ENCODE measurements at places on chromosomes 16 and 17.

DNA sequence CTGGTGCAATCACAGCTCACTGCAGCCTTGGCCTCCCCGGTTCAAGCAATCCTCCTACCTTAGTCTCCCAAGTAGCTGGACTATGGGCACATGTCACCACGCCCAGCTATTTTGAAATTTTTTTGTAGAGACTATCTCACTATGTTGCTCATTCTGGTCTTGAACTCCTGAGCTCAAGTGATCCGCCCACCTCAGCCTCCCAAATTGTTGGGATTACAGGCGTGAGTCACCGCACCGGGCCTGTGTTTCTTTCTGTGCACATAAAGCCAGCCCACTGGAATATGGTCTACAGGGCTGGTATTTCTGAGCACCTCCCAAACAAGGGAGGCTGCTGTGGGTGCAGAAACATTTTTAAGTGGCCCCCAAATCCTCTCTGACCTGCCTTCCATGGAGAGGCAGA is 8.4 kb downstream of the TMEM95 start:
- no peak for DNase-seq

- no peak for DNase-seq
These were observed 178.3 kb downstream of the CDK5R1 start for GRCh38 chr17:32664936-32665583.

DNA sequence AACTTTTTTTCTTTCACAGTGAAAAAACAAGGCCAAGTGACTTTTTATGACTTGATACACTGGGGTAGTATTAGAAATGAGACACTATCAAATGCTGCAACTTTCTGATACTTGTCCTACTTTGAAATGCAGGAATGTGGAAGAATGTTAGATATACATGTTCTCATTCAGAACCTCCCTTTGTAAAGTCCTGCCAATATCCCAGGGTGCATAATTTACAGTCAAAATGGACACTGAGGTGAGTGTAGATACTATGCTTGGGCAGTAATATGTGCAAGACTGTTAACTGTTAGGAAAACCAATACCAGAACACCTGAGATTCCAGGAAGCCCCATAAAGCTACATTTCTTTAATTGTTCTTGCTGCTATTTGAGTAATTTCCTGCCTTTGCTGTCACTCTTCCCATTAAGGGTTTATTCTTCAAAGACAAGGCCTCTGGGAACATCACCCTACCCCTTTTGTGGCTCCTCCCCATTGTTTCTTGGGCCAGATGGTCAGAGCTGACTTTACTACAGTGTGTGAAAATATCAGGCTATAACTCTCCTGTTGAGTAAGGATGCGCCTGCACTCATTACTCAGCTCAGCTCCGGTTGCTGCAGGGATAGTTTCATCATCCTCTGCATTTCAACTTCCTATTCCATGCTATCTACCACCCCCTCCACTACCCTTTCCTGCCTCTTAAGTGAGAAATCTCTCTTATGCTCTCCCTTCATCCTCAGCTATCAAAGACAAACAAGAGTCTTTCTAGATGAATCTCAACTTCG is 48.7 kb downstream of the TMEM100 start:
- DNase-seq = no peak

DNA sequence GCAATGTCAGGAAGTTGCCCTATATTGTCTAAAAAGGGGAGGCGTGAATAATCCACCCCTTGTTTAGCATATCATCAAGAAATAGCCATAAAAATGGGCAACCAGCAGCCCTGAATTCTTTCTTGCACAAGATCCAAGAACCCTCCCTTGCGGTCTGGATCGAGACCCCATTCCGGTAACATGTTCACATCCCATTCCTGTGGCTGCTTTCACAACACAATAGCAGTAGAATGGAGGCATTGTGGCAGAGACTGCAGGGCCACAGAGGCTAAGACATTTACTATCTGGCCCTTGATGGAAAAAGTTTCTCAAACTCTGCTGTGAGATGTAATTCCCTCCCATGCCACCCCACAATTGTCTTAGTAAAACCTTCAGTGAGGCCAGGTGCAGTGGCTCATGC is 73.2 kb downstream of the RMI2 start:
- no peak for DNase-seq

GRCh38 chr17:67784364-67785121 is 40.8 kb upstream of the BPTF start:
- DNase-seq = no peak

DNA sequence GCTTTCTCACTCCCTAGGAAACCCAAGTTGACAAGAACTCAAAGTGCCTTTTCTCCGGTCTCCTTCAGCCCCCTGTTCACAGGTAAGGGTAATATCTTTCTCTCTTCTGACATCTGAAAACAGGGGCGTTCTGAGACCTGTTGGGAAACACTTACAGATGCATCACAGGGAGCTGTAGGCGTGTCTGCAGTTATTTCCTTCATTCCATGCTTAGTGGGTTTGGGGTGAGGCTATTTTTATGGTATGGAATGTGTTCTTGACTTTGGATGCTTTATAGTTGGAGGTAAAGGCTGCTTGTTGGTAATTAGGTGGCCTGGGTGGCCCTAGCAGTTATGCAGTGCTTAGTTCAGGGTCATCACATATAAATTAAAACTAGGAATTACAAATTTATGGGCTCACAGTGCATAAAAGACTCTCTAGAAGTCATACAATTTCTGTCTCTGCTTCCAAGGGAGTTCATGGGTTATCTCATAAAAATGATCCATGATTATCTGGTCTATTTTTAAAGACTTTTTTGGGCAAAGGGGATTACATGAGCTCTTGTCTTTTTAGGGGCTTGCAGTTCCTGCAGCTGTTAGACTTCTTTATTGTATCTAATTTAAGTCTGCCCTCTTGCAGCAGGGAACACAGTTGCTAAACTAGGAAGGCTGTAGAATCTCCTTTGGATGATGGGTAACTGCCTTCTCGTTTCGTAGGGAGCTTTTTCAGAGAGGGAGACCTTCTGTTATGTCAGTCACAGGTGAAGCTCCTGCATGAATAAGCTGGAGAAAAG is 10.2 kb downstream of the SOCS7 start:
- no peak for DNase-seq

GRCh38 chr17:40190197-40191021 is 13.1 kb downstream of the RAPGEFL1 start:
- no peak for DNase-seq

DNA sequence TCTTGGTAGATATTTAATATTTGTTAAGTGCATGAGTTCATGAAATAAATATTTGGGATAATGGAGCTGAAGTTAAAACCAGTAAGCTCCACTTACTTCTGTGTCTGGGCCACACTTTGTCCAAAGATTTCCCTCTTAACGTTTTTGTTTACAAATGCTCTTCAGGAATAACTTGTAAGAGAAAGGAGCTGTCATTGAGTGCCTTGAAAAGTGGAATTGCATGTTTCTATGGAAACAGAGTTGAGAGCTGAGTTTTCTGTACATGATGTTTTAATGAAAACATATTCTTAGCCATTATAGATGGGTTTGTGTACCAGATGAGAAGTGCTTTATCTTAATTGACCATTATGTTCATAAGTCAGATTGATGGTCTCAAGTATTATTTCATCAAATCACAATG is 1045.4 kb upstream of the EEF2KMT start:
- DNase-seq = no peak

DNA sequence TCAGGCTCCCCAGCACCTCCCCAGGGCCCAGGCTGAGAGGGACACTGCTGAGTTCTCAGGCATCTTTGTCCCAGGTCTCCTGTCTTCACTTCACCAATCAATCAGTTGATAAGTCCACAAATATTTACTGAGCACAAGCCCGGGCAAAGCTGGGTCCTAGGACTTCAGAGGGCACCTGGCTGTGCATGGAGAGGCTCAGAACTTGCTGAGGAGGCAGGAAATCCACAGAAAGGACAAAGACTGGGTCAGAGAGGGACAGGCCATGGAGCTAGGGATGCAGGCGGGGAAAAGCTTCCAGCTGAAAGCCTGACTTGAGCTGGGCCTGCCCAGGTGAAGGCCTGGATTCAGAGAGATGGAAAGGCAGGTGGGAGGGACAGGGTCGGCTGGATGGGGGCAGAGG is 33.2 kb upstream of the C1QL1 start:
- no peak for DNase-seq

GRCh38 chr16:77863250-77863649 is 74.9 kb downstream of the VAT1L start:
- DNase-seq = no peak

Measured in brain pericyte (primary cell).